ENCODE measurements at places on chromosomes 2 and 18. TPM values are rescaled to one million over a fixed set of nuclear protein-coding genes. Genes with fewer than 3 reads are reported as not detected.

Gene PXDN
- polyA plus RNA-seq = 195 TPM

Gene MC5R
- polyA plus RNA-seq = 0.13 TPM

Gene CNGA3
- 0.07 TPM for polyA plus RNA-seq

Gene IL36B
- polyA plus RNA-seq = not detected

Gene UGT1A7
- not detected for polyA plus RNA-seq

Gene IL18R1
- polyA plus RNA-seq = 2.2 TPM

Gene PRKAG3
- not detected for polyA plus RNA-seq

Gene KIAA2012
- polyA plus RNA-seq = 0.48 TPM

Gene TOGARAM2
- polyA plus RNA-seq = 5.5 TPM

Gene TPRKB
- polyA plus RNA-seq = 65.2 TPM

Gene UBE2F
- polyA plus RNA-seq = 34.5 TPM

Gene COL5A2
- 208 TPM for polyA plus RNA-seq

Gene FAM110C
- 7.0 TPM for polyA plus RNA-seq

Gene TLX2
- polyA plus RNA-seq = not detected

Gene BCL2L11
- polyA plus RNA-seq = 27.4 TPM

Gene SIX3
- not detected for polyA plus RNA-seq

Gene KCNG2
- polyA plus RNA-seq = 0.17 TPM

Gene GYPC
- 92.8 TPM for polyA plus RNA-seq

Gene CBLN2
- 8.8 TPM for polyA plus RNA-seq

Gene RGPD3
- 0.15 TPM for polyA plus RNA-seq

Gene BCL11A
- polyA plus RNA-seq = 30.9 TPM

Gene UCN
- polyA plus RNA-seq = 2.0 TPM

Gene CCBE1
- 77.2 TPM for polyA plus RNA-seq

Gene AKAIN1
- not detected for polyA plus RNA-seq

Gene AGBL5
- polyA plus RNA-seq = 53.0 TPM

Gene ANKRD30B
- polyA plus RNA-seq = not detected

Gene TMEM185B
- polyA plus RNA-seq = 18.7 TPM

Gene RNF125
- 8.6 TPM for polyA plus RNA-seq

Gene VWA3B
- polyA plus RNA-seq = 7.8 TPM

Gene EML6
- polyA plus RNA-seq = 2.1 TPM

Gene CYS1
- polyA plus RNA-seq = 17.4 TPM

Gene FBXO15
- polyA plus RNA-seq = 2.8 TPM

Gene TEX44
- not detected for polyA plus RNA-seq

Gene CTNNA2
- 0.08 TPM for polyA plus RNA-seq

Gene DPP10
- polyA plus RNA-seq = 4.9 TPM

Gene PTH2R
- polyA plus RNA-seq = 0.14 TPM

Gene ABCG8
- 0.81 TPM for polyA plus RNA-seq

Gene ARHGEF4
- 2.9 TPM for polyA plus RNA-seq

Gene SLC11A1
- polyA plus RNA-seq = 0.78 TPM

Gene GCG
- not detected for polyA plus RNA-seq

Gene ARHGAP25
- 9.4 TPM for polyA plus RNA-seq

Gene GNAL
- polyA plus RNA-seq = 3.0 TPM

Gene OTOS
- not detected for polyA plus RNA-seq

Gene B4GALT6
- 17.3 TPM for polyA plus RNA-seq

Gene LDLRAD4
- 20.4 TPM for polyA plus RNA-seq

Gene HDAC4
- 14.7 TPM for polyA plus RNA-seq

Gene SPP2
- polyA plus RNA-seq = not detected
